ENCODE measurements at places on chromosomes 11 and 22. TPM values are rescaled to one million over a fixed set of nuclear protein-coding genes. Genes with fewer than 3 reads are reported as not detected.

PITPNB gene
- total RNA-seq: 16.1 TPM

TNKS1BP1 gene
- 70.6 TPM for total RNA-seq

GPHA2 gene
- total RNA-seq: not detected

SLC6A5 gene
- total RNA-seq: not detected

CARD18 gene
- total RNA-seq: not detected

TMPRSS5 gene
- total RNA-seq: under 0.01 TPM

RIBC2 gene
- total RNA-seq: 1.0 TPM

LRP4 gene
- 1.2 TPM for total RNA-seq

GALR3 gene
- total RNA-seq: not detected

PKDREJ gene
- total RNA-seq: not detected

ZFP91 gene
- total RNA-seq: 30.3 TPM

CASP5 gene
- total RNA-seq: not detected

DTX4 gene
- total RNA-seq: 0.84 TPM

C11orf87 gene
- not detected for total RNA-seq

SCN4B gene
- 0.34 TPM for total RNA-seq

C22orf42 gene
- total RNA-seq: not detected

C11orf97 gene
- total RNA-seq: not detected

ARHGAP32 gene
- 2.2 TPM for total RNA-seq

GLYAT gene
- total RNA-seq: not detected

RASL10A gene
- total RNA-seq: under 0.01 TPM

OR51D1 gene
- not detected for total RNA-seq

LMO2 gene
- 0.30 TPM for total RNA-seq

TRIM49 gene
- total RNA-seq: not detected

MN1 gene
- total RNA-seq: 0.45 TPM

DNAL4 gene
- 15.3 TPM for total RNA-seq

MYEOV gene
- total RNA-seq: 3.3 TPM

GNAZ gene
- 0.89 TPM for total RNA-seq

TENM4 gene
- 5.5 TPM for total RNA-seq

ART5 gene
- not detected for total RNA-seq

SCN3B gene
- total RNA-seq: not detected

TRIM34 gene
- total RNA-seq: 2.4 TPM

MMP3 gene
- total RNA-seq: 0.15 TPM

OR52H1 gene
- total RNA-seq: not detected

TMEM184B gene
- total RNA-seq: 74.1 TPM

CD3D gene
- total RNA-seq: not detected

SGSM1 gene
- not detected for total RNA-seq

TUBA8 gene
- total RNA-seq: 0.59 TPM

MCHR1 gene
- total RNA-seq: not detected

OR52A1 gene
- total RNA-seq: not detected

SLC25A45 gene
- total RNA-seq: 0.67 TPM

LBHD1 gene
- 9.1 TPM for total RNA-seq

ARHGEF12 gene
- 33.6 TPM for total RNA-seq

RTN4RL2 gene
- 1.3 TPM for total RNA-seq

Measured in bronchus fibroblast of lung (primary cell).